ENCODE measurements at places on chromosomes 7 and 10. TPM values are rescaled to one million over a fixed set of nuclear protein-coding genes. Genes with fewer than 3 reads are reported as not detected.

GRCh38 chr10:28592953-28593352 is 60.0 kb downstream of the WAC start:
- H3K27ac ChIP-seq, result no peak overlapping the region
- no peak overlapping the region for H3K4me3 ChIP-seq
- H3K36me3 ChIP-seq, result peaks cover 9% of the 10 kb centered on the region
- no peaks in the 10 kb centered on the region for H3K27me3 ChIP-seq
- DNase-seq, result no peak

DNA sequence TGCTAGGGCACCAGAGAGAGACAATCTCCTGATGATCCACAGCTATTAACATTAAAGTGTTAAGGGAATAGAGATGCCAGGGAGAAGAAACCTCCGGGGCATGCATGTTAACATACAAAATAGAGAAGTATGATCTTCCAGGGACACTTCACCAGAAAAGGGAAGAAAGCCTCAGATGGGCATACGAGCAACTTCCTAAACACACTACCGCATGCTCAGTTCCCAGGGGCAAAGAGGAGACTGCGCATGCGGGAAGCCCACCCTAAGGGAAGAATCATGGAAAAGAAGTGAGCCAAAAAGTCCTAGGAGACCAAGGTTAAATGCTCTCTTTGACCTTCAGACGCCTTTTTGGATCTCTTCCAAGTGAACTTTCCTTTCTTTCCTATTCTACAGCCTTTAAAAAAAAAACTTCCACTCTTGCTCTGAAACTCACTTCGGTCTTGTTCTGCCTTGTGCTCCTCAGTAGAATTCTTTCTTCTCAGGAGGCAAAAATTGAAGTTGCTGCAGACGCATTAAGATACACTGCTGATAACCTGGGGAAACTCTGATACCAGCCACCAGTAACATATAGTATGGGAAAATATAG is 1211.3 kb downstream of the REEP3 start:
- no peak overlapping the region for H3K27ac ChIP-seq
- H3K4me1 ChIP-seq, result no peaks in the 10 kb centered on the region
- no peak for DNase-seq
- H3K27me3 ChIP-seq, result no peaks in the 10 kb centered on the region
- no peak overlapping the region for H3K4me3 ChIP-seq
- H3K36me3 ChIP-seq, result no peaks in the 10 kb centered on the region

GRCh38 chr7:155954550-155955366 is 142.5 kb upstream of the SHH start:
- no peaks in the 10 kb centered on the region for H3K36me3 ChIP-seq
- H3K4me3 ChIP-seq, result no peak overlapping the region
- peaks cover 3% of the 10 kb centered on the region for H3K4me1 ChIP-seq
- DNase-seq, result no peak

GRCh38 chr10:4361581-4361980 is 464.4 kb upstream of the AKR1E2 start:
- H3K4me1 ChIP-seq, result no peaks in the 10 kb centered on the region
- no peak overlapping the region for H3K27ac ChIP-seq
- DNase-seq, result no peak
- H3K27me3 ChIP-seq, result no peaks in the 10 kb centered on the region
- H3K4me3 ChIP-seq, result no peak overlapping the region

DNA sequence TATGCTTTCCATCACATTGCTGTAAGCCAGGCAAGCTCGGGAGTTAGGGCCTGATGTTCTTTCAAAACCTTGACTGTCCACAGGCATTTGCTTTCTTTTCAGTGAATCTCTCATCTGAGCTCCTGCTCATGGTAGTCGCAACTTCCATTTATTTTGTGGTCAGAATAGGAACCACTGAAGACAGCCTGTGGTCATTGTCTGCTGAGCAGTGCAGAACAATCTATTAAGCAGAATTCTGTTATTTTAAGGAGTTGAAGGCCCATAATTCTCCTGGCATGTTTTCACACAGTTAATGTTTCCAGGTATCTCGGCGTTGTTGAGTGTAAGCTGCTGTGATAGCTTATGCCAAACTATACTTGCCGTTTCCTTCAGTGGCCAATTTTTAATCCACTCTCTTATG is 491.1 kb upstream of the AKR1E2 start:
- H3K27me3 ChIP-seq, result no peaks in the 10 kb centered on the region
- H3K27ac ChIP-seq, result no peak overlapping the region
- DNase-seq, result no peak
- H3K4me3 ChIP-seq, result no peak overlapping the region

DNA sequence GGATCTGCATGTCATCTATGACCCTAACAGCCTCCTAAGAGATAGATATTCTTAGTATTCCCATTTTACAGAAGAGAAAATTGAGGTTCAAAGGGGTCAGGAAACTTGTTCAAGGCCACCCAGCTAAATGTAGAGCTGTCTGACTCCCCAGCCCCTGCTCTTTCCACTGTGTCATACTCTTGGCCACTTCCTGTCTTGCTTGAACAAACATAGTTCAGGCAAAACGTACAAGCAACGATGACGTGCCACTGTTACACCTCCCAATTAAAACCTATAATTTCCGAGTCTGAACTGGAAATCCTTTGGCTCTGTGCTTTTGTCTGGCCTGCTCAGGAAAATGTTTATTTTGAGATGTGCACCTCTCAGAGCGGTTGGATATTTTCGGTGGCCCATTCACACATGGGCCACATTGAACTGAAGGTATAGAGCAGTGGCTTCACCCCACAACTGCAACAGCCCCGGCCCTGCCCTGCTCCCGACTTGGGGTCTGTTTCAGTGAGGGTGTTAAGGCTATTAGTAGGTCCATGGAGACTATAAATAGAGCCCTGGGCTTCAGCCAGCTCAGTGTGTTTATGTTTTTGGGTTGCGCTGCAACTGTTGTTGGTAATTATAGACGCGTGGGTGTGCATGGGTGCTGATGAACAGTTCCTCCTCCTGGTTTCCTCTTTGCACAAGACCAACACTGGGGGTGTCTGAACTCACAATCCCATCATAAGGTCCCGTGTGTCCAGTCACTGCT is 172.3 kb upstream of the ADO start:
- H3K4me1 ChIP-seq, result no peaks in the 10 kb centered on the region
- H3K4me3 ChIP-seq, result no peak overlapping the region
- H3K27me3 ChIP-seq, result no peaks in the 10 kb centered on the region
- no peak overlapping the region for H3K27ac ChIP-seq
- H3K36me3 ChIP-seq, result no peaks in the 10 kb centered on the region

DNA sequence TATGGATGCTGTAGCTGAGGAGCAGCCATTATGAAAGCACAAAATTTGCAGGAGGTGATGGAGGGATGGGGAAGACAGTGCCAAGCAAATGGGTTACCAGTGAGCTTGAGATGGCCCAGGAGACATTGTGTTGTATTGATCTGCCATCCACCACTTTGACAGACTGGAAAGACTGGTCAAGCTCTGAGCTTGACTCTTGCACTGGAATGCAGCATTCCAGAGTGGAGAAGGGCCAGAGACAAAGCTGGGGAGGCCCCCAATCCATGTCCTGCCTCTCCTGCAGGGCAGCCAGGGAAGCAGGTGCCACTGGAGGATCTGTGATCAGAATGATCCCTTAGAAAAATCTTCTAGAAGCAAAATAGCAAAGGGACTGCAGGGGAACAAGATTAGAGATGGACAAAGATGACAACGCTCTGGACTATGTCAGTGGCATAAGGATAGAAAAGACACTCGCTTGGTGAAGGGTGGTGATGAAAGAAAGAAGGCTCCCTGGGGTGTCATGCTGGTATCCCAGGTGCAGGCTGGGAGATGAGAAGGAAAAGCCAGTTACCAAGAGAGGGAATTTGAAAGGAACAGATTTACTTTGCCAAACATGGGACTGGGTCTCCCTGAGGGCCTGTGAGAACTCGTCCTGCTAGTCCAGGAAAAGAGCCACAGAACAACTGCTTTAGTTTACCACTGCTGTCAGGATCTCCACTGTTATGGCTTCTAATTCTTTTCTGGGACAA is 5.0 kb downstream of the GSDME start:
- no peak overlapping the region for H3K27ac ChIP-seq
- H3K4me3 ChIP-seq, result no peak overlapping the region
- H3K4me1 ChIP-seq, result no peaks in the 10 kb centered on the region
- no peaks in the 10 kb centered on the region for H3K36me3 ChIP-seq
- no peaks in the 10 kb centered on the region for H3K27me3 ChIP-seq

DNA sequence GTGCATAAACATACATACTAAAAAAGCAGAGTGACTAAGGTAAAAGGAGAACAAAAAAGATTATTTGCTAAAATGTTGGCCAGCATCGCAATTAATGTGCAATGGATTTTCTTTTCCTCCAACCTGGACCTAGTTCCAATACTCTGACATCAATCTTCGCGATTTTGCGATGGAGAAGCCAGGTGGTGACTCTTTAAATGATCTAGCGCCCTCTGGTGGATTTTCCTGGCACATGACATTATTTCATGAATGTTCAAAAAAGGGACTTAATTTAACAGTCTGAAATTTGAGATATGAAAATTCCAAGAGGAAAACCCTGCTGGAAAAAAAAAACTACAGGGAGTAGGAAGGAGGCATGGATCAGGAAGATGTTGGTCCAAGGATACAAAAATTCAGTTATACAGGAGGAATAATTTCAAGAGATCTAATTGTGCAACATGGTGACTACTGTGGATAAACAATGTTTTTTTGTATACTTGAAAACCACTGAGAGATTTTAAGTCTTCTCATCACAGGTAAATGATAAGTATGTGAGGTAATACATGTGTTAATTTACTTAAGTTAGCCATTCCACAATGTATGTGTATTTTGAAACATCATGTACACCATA is 4.3 kb upstream of the KCNMA1 start:
- peaks cover 11% of the 10 kb centered on the region for H3K4me1 ChIP-seq
- H3K27me3 ChIP-seq, result peaks cover 9% of the 10 kb centered on the region
- no peaks in the 10 kb centered on the region for H3K36me3 ChIP-seq
- DNase-seq, result peak; percentile 66
- no peak overlapping the region for H3K27ac ChIP-seq

DNA sequence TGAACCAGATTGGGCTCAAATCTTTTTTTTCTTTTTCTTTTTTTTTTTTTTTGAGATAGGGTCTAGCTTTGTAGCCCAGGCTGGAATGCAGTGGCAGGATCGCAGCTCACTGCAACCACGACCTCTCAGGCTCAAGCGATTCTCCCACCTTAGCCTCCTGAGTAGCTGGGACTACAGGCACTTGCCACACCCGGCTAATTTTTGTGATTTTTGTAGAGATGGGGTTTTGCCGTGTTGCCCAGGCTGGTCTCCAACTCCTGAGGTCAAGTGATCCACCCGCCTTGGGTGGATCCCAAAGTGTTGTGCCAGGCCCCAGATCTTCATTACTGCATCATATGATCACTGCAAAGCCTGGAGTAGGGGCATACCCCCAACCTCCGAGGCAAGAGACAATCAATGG is 2.8 kb downstream of the DNAJC30 start:
- DNase-seq, result peak; percentile 73
- peaks cover 39% of the 10 kb centered on the region for H3K4me1 ChIP-seq
- H3K27me3 ChIP-seq, result no peaks in the 10 kb centered on the region
- no peak overlapping the region for H3K4me3 ChIP-seq

DNA sequence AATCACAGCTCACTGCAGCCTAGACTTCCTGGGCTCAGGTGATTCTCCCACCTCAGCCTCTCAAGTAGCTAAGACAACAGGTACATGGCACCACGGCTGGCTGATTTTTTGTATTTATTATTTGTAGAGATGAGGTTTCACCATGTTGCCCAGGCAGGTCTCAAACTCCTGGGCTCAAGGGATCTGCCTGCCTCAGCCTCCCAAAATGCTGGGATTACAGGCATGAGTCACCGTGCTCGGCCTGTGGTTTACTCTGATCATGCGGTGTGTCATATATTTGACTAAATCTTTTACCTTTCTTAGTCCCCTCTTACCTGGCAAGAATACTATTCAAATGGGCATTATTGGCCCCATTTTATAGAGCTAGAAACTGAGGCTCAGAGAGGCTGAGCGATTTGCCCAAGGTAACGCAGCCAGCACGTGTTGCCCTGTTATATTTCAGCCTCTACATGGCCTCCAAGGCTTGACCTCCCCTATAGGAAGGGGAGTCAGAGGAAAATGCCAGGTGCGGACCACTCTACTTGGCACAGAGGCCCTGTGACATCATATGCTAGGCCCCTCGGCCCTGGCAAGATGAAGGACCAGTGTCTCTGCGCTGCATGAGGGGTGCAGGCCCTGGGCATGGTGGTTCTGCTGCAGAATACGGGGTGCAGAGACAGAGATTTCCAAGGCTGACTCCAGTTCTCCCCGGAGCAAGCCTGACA is 8.2 kb downstream of the ZCCHC24 start:
- H3K27ac ChIP-seq, result peak overlapping the region; percentile 96
- peaks cover 100% of the 10 kb centered on the region for H3K4me1 ChIP-seq
- H3K27me3 ChIP-seq, result no peaks in the 10 kb centered on the region
- DNase-seq, result peak; percentile 66
- H3K36me3 ChIP-seq, result no peaks in the 10 kb centered on the region
- no peak overlapping the region for H3K4me3 ChIP-seq

GRCh38 chr10:62069452-62070178 is 168.1 kb downstream of the ARID5B start:
- no peak for DNase-seq
- H3K4me1 ChIP-seq, result no peaks in the 10 kb centered on the region
- H3K36me3 ChIP-seq, result no peaks in the 10 kb centered on the region
- H3K27ac ChIP-seq, result no peak overlapping the region
- no peak overlapping the region for H3K4me3 ChIP-seq
- no peaks in the 10 kb centered on the region for H3K27me3 ChIP-seq

GRCh38 chr7:158113321-158114025 is 474.1 kb downstream of the PTPRN2 start:
- DNase-seq, result no peak
- H3K4me1 ChIP-seq, result no peaks in the 10 kb centered on the region
- H3K27me3 ChIP-seq, result no peaks in the 10 kb centered on the region
- no peaks in the 10 kb centered on the region for H3K36me3 ChIP-seq
- H3K4me3 ChIP-seq, result no peak overlapping the region
- H3K27ac ChIP-seq, result no peak overlapping the region

DNA sequence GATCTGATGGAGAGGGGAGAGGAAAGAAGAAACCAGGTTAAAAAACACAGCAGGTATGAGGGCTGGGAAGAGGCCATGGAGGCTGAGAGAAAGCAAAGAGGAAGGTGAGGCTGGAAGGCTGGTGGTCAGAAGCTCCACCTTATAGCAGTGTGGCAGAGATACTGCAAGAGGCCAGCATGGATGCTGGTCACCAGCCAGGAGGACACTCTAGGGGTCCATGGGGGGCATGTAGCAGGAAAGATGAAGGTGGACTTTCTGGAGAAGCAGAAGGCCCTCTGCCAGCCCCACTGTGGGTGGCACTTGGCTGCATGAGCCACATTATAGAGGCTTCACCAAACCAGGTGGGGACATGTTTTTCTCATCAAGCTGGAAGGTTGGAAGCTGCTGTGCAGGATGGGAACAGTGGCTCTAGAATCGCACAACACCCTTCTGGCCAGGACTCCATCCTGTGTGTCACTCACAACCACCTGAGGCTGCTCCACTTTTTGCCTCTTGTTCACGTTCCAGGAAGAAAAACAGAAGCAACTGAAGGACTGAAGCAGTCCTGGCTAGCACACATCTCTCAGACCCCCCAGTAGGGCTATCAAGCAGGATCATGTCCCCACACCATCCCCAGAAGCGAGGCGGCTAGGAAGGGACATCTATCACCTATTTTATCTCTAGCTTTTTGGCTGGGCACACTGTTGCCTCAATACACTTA is 587.5 kb upstream of the MGMT start:
- no peaks in the 10 kb centered on the region for H3K27me3 ChIP-seq
- H3K4me3 ChIP-seq, result no peak overlapping the region
- no peak overlapping the region for H3K27ac ChIP-seq
- no peaks in the 10 kb centered on the region for H3K4me1 ChIP-seq
- H3K36me3 ChIP-seq, result no peaks in the 10 kb centered on the region

POLR2J3 gene
- 26.2 TPM for total RNA-seq

ACSM6 gene
- not detected for total RNA-seq

GRID1 gene
- total RNA-seq, result 28.1 TPM

SYT15B gene
- total RNA-seq, result 1.5 TPM

Data from thyroid gland (tissue), 4 donors.